ENCODE measurements at places on chromosomes 2 and 18. TPM values are rescaled to one million over a fixed set of nuclear protein-coding genes. Genes with fewer than 3 reads are reported as not detected.

Gene MATN3
- total RNA-seq, result 2.2 TPM

- no peak for DNase-seq
These were observed 7.7 kb upstream of the STK39 start for GRCh38 chr2:168255103-168255502.

- DNase-seq, result no peak
These were observed 35.9 kb downstream of the ZNF385B start for GRCh38 chr2:179825494-179825893.

DNA sequence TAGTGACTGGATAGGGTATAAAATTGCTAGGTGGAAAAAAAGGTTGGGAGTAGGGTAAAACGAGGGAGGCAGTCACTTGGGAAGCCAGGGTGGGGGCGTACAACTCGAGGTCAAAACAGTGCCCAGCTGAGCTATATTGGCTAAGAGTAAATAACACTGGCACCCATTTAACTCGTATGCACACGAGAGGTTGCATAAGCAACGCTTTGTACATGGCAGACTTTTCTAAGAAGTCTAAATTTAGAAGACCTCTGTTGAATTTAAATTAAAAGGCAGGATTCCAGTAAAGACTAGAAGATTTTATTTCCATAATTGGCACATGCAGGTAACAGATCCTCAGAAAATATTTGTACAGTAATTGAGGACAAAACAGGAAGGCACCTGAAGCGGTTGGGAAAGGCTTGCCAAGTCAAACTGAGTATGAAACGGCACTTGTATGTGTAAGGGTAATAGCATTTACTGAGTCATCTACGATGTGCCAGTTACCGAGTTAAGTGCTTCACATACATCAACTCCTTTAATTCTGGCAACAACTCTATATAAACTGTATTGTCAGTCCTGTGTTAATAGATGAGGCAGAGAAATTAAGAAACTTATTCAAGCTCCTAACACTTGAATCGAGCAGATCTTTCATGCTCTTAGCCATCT, 1.4 kb upstream of the MALT1 start:
- DNase-seq, result no peak

Gene ALKAL2
- total RNA-seq, result 1.9 TPM

DNA sequence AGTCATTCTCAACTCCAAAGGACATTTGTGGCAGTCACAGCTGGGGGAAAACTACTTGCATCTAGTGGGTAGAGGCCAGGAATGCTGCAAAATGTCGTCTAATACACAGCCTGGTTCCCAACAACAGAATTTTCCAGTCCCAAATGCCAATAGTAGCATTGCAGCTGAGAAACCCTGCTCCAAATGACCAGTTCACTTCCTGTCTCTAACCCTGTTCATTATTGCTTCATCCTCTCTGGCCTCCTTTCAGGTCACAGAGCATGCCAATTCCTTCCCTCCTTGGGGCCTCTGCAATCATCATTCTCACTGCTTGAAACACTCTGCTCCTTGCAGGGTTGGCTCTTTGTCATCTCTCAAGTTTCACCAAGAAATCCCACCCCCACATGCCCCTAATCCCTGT, 139.1 kb downstream of the IRS1 start:
- peak; percentile 73 for DNase-seq

Gene MOGAT1
- total RNA-seq, result not detected

GRCh38 chr2:239607517-239608191, 206.8 kb upstream of the HDAC4 start:
- peak; percentile 36 for DNase-seq

DNA sequence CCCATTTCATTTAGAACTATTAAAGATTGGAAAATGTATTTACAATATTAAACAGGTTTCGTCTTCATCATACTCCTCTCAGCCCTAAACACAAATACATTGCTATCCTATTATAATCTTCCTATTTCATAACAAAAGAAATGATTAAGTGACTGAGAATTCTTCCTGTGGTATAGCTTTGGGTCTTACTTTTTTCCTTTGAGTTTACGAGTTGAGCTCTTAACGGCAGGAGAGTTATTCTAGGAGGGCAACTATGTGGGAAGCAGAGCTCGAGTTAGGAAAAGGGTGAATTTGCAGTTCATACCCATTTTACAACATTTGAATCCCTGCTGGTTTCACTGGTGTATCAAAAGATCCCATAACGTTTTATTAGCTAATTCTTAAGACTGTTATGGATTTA, 105.0 kb downstream of the FIGN start:
- DNase-seq, result no peak

DNA sequence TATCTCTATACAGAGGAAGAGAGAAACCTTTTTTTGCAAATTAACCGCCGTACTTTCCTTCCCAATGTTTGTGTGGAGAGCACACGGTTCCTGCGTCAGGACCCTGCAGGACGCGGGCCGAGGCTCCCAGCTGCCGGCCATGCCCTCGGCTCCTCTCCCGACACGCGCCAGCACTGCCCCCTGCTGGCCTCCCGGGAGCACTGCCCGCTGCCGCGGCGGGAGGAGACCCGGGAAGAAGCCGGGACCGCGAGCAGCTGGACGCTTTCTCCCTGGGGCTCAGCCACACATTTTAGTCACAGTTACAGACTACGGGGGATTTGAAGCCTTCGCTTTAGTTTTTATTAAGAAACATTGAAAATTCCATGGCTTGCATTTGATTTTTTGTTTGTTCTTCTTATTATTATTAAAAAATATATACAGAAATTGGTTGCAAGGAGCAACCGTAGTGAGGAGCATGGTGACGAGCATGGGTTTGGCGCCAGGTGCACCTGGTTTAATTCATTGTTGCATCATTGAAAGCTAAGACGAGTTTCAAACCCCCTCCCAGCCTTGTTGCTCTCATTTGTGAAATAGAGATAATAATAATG, 401.2 kb downstream of the GALR1 start:
- DNase-seq, result peak; percentile 57

GRCh38 chr18:25853691-25854433, 236.6 kb downstream of the SS18 start:
- DNase-seq, result no peak

Gene NOTO
- total RNA-seq, result not detected

Gene PLCD4
- total RNA-seq, result 3.9 TPM

Gene CGREF1
- total RNA-seq, result 1.9 TPM

GRCh38 chr2:2827046-2827636, 496.1 kb upstream of the MYT1L start:
- peak; percentile 24 for DNase-seq

Gene POTEI
- not detected for total RNA-seq

Gene GALR1
- total RNA-seq, result not detected

- DNase-seq, result no peak
These were observed 96.5 kb downstream of the PTGR3 start for GRCh38 chr18:75112186-75113096.

Gene AGXT
- total RNA-seq, result 0.31 TPM

GRCh38 chr18:37033419-37033818, 204.5 kb downstream of the KIAA1328 start:
- no peak for DNase-seq

DNA sequence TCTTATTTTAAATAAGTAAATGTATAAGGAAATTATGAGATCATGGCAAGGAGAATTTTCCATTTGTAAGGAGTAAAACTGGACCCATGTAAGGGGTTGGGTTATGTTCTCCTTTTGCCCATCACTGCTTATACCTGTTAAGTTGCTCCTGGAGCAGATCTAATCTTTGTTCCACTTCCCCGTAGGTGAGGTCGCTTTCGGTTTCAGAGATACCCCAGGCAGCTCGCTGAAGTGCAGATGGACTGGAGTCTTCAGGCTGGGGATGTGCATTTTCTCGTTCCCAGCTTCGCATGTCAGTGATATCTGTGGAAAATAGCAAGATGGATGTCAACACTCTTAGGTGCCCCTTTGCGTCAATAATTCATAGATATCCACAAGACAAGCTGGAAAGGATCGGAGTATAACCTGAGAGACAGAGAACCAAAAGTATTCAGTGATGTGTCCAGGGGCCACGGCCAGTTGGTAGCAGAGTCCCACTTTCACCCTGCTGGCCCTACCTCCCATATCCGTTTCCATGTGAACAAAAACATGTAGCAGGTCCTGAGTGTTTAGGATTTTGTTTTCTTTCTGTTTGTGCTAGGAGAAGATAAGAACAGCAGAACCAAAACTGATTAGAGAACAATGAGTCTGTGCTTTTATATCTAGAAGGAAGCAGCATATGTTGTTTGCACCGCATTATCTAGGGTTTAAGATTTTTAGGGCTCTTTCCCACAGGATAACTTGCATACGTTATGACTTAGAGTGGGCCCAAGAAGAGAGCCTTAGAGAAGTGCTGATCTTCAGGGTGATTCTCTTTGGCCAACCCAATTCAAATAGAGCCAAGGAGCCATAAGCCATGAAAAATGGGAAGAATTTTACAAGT, 36.0 kb downstream of the GCA start:
- DNase-seq, result no peak

- DNase-seq, result no peak
These were observed 479.7 kb upstream of the RAB6C start for GRCh38 chr2:129499747-129500146.

Gene NT5C1B
- not detected for total RNA-seq

GRCh38 chr2:235054475-235054874, 102.7 kb downstream of the SH3BP4 start:
- DNase-seq, result no peak

GRCh38 chr2:104854498-104855220, 744 bp downstream of the POU3F3 start:
- no peak for DNase-seq

GRCh38 chr2:196295005-196295404, 123.6 kb upstream of the STK17B start:
- no peak for DNase-seq

DNA sequence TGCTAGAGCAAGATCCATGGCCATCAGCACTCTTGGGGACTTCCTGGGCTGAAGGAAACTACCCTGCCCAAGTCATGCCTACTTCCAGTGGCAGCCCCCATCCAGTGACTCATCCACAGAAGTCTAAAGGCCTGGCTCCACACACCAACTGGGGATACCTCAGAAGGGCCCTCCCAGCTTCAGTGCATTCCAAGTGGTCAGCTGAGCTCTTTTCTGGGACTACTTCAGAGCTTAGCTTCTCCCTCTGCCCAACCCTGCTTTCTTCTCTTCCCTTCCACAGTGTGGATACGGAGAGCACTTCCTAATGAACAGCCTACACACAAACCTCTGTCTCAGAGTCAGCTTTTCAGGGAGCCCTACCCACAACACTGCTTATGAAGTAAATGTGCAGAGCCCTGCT, 66.5 kb downstream of the CLHC1 start:
- DNase-seq, result no peak

Gene EPB41L3
- total RNA-seq, result 43.0 TPM

Gene SAG
- not detected for total RNA-seq

GRCh38 chr2:226916669-226917068, 80.8 kb downstream of the RHBDD1 start:
- no peak for DNase-seq

GRCh38 chr2:113258471-113259147, 20.1 kb downstream of the PAX8 start:
- no peak for DNase-seq

GRCh38 chr2:207133458-207133819, 32.3 kb downstream of the KLF7 start:
- no peak for DNase-seq

DNA sequence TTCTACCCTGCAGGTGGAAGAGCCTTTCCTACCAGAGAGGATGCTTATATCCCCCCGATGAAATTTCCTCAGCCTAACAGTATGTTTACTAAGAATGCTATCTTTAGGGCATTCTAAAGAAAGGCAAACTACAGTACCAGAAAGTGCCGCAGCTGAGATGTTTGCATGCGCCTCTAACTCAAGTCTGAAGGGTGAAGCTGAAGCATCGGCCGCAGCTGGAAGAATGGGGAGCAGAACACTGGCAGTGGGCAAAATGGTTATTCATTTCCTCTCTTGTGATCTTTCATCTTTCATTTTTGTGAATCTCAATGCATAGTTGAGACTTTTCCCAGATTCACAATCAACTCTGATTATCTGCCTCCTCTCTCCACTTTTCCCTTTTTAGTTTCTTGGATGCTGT, 648.2 kb upstream of the ZEB2 start:
- DNase-seq, result no peak

DNA sequence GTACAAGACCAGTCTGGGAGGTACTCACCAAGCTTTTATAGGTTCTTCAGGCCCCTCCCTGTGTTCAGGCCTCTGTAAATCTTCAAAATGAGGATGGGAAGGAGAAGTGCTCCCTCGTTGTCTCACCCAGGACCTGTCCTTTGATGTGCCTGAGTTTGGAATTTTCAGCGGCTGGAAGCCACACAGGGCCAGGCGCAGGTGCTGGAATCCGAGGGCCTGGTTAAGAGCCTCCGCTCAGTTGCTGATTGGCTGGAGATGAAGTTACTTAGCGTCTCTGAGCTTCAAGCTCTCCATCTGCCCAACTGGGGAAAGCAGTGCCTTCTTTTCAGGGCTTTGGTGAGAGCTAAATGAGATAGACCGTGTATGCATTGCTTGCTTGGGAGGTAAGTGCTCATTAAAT, 30.0 kb downstream of the HJURP start:
- no peak for DNase-seq

Gene REG1B
- not detected for total RNA-seq

DNA sequence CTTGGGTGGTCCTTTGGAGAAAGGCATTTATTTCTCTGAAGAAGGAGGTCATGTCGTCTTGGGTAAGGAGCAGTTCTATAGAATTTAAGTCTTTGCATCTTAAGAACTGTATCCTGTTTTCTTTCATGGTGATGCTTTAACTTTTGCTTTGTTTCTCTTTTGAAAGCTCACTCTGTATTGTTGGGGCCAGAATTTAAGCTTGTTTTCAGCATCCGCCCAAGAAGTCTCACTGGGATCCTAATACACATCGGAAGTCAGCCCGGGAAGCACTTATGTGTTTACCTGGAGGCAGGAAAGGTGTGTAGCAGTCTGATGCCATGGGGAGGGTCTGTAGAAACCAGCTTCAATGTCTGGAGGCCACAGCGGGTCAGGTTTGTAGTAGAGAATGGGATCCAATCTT, 64.7 kb upstream of the TTC39C start:
- DNase-seq, result no peak

- DNase-seq, result peak; percentile 45
These were observed 23.2 kb upstream of the SLC35F6 start for GRCh38 chr2:26740890-26741302.

- no peak for DNase-seq
These were observed 213.4 kb downstream of the CDCA7 start for GRCh38 chr2:173568054-173568453.

DNA sequence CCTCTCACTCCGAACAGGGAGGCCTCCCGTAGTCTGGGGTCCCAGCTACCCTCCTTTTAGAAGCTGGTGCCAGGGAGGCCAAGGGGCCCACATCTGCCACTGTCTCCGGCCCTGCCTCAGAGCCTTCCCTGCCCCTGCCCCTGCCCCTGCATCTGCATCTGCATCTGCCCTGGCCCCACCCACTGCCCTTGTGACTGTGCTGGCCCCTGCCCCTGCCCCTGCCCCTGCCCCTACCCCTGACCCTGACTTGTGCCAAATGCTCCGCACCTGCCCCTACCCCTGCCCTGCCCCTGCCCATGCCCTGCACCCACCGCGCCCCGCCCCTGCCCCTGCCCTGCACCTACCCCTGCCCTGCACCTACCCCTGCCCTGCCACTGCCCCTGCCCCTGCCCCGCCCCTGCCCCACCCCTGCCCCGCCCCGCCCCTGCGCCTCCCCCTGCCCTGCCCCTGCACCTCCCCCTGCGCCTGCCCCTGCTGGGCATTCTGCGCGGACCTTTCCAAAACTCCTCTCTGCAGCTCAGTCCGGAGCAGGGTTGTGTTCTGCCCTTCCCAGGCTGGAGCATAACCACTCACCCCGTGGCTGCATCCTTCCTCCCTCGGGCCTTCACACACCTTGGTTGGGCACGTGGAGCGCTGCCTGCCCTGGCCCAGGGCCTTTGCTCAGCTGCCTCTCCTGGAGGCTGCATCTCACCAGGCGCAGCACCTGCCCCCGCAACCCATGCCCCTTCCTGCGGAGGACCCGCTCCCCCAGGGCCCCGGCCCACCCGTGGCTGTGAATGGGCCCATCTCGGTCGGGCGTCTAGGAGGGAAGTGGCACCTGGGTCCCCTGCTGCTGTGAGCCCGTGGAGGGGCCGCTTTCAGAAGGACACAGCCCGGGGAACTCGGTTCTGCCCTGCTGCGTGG, 5.4 kb downstream of the SNTG2 start:
- DNase-seq, result no peak

All from ureter (tissue), 1 donor.